ENCODE measurements at places on chromosomes 1 and 21.

- no peak for DNase-seq
These were observed 201.0 kb downstream of the SIPA1L2 start for GRCh38 chr1:232428786-232429530.

DNA sequence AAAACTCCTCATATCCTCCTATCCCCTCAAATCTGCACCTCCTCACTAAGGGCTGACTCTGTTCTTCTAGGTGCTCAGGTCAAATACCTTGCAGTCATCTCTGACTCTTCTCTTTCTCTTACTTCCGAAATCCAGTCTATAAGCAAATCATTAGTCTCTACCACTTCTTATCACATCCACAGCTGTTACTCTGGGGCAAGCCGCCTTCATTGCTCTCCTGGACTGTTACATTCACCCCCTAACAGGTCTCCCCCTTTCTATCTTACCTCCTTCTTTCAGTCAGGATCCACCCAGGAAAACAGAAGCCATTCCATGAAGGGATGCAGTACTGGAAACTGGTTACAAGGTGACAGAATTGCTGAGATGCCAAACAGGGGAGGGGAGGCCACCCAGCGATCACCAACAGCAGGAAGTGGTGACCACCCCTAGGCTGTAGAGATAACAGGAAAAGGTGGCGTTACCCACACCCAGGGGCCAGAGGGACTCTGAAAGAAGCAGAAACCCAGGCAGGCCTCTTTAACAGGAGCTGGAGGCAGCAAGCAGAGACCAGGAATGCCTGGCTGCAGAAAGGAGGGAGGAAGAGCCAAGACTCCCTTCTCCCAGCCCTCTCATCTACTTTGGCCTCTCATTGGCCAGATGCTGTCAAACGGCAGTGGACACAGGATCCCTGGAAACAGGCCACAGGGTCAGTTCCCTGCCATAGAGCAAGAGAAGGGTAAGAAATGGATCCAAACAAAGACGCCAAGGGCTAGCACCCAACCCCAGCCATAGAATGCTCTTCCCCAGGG lies 55.5 kb upstream of the FOXO6 start:
- DNase-seq: no peak

DNA sequence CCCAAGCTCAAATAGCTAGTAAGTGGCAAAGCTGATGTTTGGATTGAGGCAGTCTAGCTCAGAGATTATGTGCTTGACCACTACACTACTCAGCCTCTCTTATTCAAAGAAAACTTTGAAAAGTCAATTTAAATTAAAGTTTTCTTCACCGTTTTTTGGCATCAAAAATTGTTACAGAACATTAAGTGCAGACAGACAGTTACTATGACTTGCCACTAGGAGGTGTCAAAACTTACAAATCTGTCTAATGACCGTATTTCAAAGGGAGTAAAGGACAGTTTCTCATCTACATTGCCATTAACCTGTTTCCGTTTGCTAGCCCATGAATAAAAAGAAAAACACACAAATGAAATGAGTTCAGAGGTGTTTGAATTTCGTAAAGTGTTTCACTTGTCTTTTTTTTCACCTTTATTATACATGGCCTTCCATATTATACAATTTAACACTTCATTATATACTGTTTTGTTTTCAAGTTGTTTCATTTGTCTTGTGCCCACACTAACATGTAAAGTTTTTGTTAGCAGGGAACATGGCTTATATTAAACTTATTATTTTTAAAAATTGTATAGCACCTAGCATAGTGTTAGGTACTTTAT lies 57.4 kb upstream of the MTF2 start:
- DNase-seq: peak; percentile 43

DNA sequence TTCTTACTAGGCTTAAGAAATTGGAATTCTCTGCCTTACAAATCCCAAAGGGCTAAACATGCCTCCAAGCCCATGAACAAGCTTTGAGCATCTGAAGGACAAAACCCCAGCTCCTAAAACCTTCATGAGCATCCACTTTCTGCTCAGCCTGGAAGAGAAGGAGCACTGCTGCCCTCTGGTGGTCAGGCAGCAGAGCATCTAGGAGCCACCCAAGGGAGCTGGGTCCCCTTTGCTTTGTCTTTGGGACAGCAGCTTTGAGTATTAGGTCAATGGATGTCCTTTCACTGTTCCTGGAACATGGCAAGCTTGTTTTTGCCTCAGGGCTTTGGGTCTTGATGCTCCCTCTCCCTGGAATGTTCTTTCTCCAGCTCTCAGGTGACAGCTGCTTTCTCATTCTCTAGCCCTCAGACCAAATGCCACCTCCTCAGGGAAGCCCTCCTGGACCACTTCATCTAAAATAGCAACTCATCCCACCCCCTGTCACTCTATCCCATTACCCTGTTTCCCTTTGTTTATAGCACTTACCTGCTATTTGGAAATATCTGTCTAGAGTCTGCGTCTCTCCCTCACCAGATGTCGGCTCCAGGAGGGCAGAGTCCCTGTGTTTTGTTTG lies 25.7 kb downstream of the RAB7B start:
- peak; percentile 62 for DNase-seq
